Stimulated activated CD4-positive, alpha-beta T cell treated with anti-CD3 and anti-CD28 coated beads, TNF-alpha, amount 100 ng/mL, for 1 hour (primary cell): ENCODE measurements at places on chromosomes 16 and 17.

- no peak for DNase-seq
Measured at GRCh38 chr17:41982026-41982760, 15.6 kb downstream of the CNP start.

GRCh38 chr16:51756447-51757123, 605.5 kb upstream of the SALL1 start:
- DNase-seq = no peak

DNA sequence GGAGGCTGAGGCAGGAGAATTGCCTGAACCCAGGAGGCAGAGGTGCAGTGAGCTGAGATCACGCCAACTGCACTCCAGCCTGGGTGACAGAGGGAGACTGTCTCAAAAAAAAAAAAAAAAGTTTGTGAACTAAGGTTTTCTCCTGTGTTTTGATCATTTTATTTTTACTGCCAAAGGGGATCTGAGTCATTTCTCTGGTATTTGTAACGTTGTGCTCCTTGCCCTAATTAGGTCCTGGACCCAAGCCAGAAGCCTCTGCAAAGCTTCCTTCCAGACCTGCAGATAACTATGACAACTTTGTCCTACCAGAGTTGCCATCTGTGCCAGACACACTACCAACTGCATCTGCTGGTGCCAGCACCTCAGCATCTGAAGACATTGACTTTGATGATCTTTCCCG, 32.1 kb downstream of the IST1 start:
- no peak for DNase-seq

DNA sequence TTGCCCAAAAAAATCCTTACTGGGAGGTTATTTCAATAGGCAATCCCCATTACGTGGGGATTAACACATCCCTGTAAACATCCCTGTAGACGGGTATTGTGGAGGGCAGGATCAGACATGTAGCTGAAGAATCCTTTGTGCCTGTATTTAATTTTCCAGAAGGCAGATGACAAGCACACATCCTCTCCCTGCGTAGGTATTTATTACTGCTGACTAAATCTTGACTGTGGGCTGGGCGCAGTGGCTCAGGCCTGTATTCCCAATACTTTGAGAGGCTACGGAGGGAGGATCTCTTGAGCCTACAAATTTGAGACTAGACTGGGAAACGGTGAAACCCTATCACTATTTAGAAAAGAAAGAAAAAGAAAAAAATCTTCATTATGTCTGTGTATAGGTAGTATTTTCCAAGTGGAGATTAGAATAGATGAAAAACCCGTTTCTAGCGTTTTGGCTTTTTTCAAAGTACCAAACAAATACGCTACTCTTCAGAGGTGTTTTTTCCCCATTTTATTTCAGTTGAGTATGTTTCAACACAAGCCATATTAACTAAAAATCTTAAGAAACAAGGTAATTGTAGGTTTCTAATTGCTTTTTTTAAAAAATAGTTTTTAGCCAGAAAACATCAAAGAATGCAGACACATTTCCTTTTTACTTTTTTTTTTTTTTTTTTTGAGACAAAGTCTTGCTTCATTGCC, 1.5 kb upstream of the MARF1 start:
- no peak for DNase-seq

GRCh38 chr16:3458852-3459361, 15.4 kb downstream of the NAA60 start:
- no peak for DNase-seq

DNA sequence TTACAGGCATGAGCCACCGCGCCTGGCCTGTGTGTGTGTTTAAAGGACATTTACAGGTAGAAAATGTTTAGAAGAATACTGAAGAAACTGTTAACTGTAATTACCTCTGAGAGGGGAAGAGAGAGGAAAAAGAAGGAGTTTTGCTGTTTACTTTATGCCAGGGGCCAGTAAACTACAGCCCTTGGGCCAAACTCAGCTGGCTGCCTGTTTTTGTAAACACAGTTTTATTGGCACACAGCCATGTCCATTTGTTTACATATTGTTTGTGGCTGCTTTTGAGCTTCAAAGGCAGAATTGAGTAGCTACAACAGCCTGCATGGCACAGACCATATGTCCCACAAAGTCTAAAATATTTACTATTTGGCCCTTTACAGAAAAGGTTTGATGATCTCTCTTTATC, 76.4 kb downstream of the GPR139 start:
- DNase-seq = no peak

GRCh38 chr17:27466376-27466742, 10.1 kb downstream of the KSR1 start:
- no peak for DNase-seq
